ENCODE measurements at places on chromosomes 1 and 21. TPM values are rescaled to one million over a fixed set of nuclear protein-coding genes. Genes with fewer than 3 reads are reported as not detected.

GRCh38 chr1:236458996-236459395 lies 64.8 kb upstream of the LGALS8 start:
- H3K36me3 ChIP-seq = no peaks in the 10 kb centered on the region
- no peak for DNase-seq
- H3K27me3 ChIP-seq = peaks cover 5% of the 10 kb centered on the region
- no peaks in the 10 kb centered on the region for H3K4me1 ChIP-seq
- no peak overlapping the region for H3K27ac ChIP-seq
- H3K4me3 ChIP-seq = no peak overlapping the region

DNA sequence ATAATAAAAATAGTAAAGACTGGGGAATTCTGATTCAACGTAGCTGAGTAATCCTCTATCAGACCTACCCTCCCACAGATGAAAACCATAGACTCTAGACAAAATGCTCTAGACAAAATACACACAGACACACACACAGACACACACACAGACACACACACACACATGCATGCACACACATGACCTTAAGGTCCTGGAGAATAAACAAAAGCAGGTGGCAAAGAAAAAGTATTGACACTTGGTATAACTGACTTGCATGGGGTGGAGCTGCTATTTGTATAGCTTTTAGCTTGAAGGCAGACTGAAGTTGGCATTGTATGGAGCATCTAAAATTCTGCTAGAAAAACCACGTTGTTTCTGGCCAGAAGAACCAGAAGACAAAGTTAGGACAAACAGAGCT lies 29.3 kb downstream of the C1orf141 start:
- DNase-seq = no peak
- H3K4me3 ChIP-seq = no peak overlapping the region
- H3K27ac ChIP-seq = no peak overlapping the region
- no peaks in the 10 kb centered on the region for H3K27me3 ChIP-seq
- no peaks in the 10 kb centered on the region for H3K4me1 ChIP-seq

DNA sequence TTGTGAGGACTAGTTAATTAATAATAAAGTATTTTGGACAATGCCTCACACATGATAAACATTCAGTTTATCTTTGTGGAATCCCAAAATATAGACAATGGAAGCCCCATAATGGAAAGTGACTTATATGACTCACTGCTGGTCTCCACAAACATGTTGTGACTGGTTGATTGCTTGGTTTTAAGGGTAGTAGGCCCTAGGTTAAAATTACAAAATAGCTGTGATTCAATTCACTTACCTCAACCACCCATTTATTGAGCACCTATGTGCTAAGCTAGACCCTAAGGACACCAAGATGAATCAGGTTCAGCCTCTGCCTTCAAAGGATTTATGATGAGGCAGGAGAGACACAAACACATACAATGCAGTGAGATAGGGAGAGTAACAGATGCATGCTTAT lies 42.4 kb downstream of the KANK4 start:
- H3K4me3 ChIP-seq = no peak overlapping the region
- H3K27ac ChIP-seq = no peak overlapping the region
- no peak for DNase-seq

DNA sequence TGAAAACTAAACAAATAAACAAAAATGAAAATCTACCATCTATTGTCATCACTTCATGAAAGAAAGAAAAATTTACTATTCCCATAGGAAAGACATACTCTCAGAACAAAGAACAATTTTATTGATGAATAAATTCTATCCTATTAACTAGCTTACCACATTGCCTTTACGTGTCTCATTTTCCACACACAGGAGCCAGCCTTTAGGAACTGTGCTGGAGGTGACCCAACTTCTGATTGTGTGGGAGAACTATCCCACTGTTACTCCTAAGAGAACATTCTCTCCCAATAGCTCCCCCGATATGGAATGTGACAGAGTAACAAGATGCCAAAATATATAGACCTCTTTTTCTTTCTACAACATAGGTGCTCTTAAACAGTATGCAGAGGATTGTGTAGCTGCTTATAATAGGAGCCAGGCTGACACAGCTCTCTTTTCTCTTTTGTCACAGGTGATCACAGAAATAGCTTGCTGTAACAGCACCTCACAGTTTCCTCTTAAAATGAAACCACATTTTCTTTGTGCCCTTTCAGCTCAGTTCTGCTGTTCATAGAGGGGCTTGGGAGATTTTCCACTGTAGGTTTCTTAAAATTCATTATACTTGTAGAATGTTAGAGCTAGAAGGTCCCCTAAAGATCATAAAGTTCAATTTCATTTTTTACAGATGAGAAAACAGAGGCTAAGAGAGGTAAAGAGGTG lies 35.5 kb downstream of the C21orf91 start:
- no peaks in the 10 kb centered on the region for H3K4me1 ChIP-seq
- H3K27me3 ChIP-seq = no peaks in the 10 kb centered on the region
- H3K4me3 ChIP-seq = no peak overlapping the region
- H3K36me3 ChIP-seq = peaks cover 9% of the 10 kb centered on the region

DNA sequence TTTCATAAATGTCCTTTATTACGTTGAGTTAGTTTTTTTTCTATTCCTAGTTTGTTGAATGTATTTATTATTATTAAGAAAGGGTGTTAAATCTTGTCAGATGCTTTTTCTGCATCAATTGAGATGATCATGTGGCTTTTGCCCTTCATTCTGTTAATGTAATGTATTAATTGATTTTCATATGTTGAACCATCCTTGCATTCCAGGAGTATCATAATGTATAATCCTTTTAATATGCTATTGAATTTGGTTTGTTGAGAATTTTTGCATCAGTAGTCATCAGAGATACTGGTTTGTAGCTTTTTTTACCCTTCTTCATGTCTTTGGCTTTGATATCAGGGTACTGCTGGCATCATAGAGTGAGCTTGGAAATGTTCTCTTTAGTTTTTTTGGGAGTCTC lies 100.0 kb downstream of the POFUT2 start:
- H3K36me3 ChIP-seq = peaks cover 63% of the 10 kb centered on the region
- no peak overlapping the region for H3K27ac ChIP-seq
- H3K4me3 ChIP-seq = no peak overlapping the region

- no peaks in the 10 kb centered on the region for H3K4me1 ChIP-seq
- no peak overlapping the region for H3K4me3 ChIP-seq
- H3K27me3 ChIP-seq = no peaks in the 10 kb centered on the region
- DNase-seq = no peak
Observed at GRCh38 chr1:119318466-119319309, 49.9 kb upstream of the HAO2 start.

GRCh38 chr21:45372732-45373355 lies 32.1 kb upstream of the COL18A1 start:
- no peaks in the 10 kb centered on the region for H3K27me3 ChIP-seq
- H3K27ac ChIP-seq = no peak overlapping the region
- peak; percentile 23 for DNase-seq
- no peak overlapping the region for H3K4me3 ChIP-seq
- H3K36me3 ChIP-seq = no peaks in the 10 kb centered on the region
- H3K4me1 ChIP-seq = no peaks in the 10 kb centered on the region

GRCh38 chr21:43957611-43958362 lies 54.3 kb upstream of the TRAPPC10 start:
- H3K4me3 ChIP-seq = no peak overlapping the region
- peaks cover 37% of the 10 kb centered on the region for H3K4me1 ChIP-seq
- no peak for DNase-seq

DNA sequence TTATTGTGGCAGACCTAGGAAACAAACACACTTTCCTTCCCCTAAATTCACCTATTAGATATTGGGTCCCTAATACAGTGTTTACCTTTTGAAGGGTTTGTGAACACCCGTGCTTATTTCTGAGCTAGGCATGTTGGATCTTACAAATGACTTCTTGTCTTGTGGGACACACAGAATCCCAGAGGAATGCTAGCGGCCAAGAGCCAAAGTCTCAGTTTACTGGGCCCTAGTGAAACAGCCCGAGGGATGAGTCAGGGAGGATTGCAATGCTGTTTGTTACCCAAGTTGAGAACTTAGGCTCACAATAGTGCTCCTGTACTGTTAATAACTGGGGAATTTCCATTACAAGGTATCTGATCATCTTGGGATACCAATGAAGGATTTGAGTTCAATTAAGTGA lies 100.1 kb upstream of the AKT3 start:
- DNase-seq = no peak
- H3K4me1 ChIP-seq = no peaks in the 10 kb centered on the region
- H3K27me3 ChIP-seq = no peaks in the 10 kb centered on the region
- no peak overlapping the region for H3K27ac ChIP-seq
- H3K4me3 ChIP-seq = no peak overlapping the region

GRCh38 chr1:90349510-90349909 lies 354.6 kb downstream of the ZNF326 start:
- H3K27ac ChIP-seq = no peak overlapping the region
- DNase-seq = no peak
- H3K36me3 ChIP-seq = no peaks in the 10 kb centered on the region
- H3K4me1 ChIP-seq = no peaks in the 10 kb centered on the region
- no peaks in the 10 kb centered on the region for H3K27me3 ChIP-seq

- no peak overlapping the region for H3K4me3 ChIP-seq
- no peaks in the 10 kb centered on the region for H3K36me3 ChIP-seq
- no peak overlapping the region for H3K27ac ChIP-seq
- DNase-seq = no peak
- H3K27me3 ChIP-seq = no peaks in the 10 kb centered on the region
- H3K4me1 ChIP-seq = no peaks in the 10 kb centered on the region
Observed at GRCh38 chr21:31092832-31093625, 54.8 kb upstream of the KRTAP19-8 start.

GRCh38 chr1:107771377-107771776 lies 193.6 kb downstream of the VAV3 start:
- H3K4me1 ChIP-seq = no peaks in the 10 kb centered on the region
- no peaks in the 10 kb centered on the region for H3K36me3 ChIP-seq
- no peak for DNase-seq
- H3K4me3 ChIP-seq = no peak overlapping the region

GRCh38 chr1:186678155-186678554 lies 2.1 kb downstream of the PTGS2 start:
- H3K27ac ChIP-seq = no peak overlapping the region
- no peaks in the 10 kb centered on the region for H3K36me3 ChIP-seq
- H3K27me3 ChIP-seq = peaks cover 22% of the 10 kb centered on the region
- H3K4me1 ChIP-seq = no peaks in the 10 kb centered on the region

GFI1 gene
- 0.20 TPM for total RNA-seq

DIRAS3 gene
- 0.64 TPM for total RNA-seq

CD84 gene
- total RNA-seq = 2.6 TPM

RBBP4 gene
- total RNA-seq = 86.4 TPM

FOXD2 gene
- total RNA-seq = 0.13 TPM

GPR25 gene
- not detected for total RNA-seq

TNFRSF14 gene
- total RNA-seq = 10.6 TPM

Data from psoas muscle (tissue), 8 donors.